ENCODE measurements at places on chromosomes 6 and 20.

DNA sequence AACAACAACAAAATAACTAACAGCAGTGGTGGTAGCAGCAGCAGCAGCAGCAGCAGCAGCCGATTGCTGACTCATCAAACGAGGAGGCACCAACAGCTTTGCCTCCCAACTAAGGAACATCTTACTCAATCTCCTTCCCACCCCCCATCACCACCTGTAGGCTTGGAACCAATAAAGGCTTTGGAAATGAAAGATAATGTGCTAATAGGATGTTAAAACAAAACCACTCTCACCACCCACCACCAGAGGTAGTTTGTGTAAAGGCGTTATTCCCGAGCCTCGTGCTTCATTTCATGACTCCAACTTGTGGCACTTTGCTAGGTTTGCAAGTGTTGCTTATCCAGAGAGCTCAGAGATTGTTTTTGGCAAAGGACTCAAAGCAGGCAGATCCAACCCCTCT, 346.5 kb downstream of the CD83 start:
- no peak for DNase-seq

DNA sequence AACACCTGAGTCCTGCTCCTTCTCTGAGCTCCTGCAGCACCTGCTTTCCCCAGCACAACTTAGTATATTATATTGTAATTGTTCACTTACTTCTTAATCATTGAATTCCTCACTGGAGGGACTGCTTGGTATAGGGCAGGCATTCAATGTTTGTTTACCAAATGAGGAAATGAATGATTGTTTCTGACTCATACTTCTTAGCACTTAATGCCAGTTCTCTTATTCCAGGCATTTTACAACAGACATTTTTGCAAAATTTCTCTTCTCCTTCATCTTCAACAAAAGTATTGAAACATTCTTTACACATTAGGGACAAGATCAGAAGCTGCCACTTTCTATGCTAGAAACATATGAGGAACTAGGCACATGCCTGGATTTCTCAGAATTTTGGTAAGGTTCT, 119.4 kb downstream of the TBX18 start:
- DNase-seq = peak; percentile 70

- no peak for DNase-seq
Measured at GRCh38 chr6:1651362-1651761, 41.6 kb downstream of the FOXC1 start.

- peak; percentile 37 for DNase-seq
Measured at GRCh38 chr20:32652739-32653526, 20.8 kb downstream of the C20orf203 start.

DNA sequence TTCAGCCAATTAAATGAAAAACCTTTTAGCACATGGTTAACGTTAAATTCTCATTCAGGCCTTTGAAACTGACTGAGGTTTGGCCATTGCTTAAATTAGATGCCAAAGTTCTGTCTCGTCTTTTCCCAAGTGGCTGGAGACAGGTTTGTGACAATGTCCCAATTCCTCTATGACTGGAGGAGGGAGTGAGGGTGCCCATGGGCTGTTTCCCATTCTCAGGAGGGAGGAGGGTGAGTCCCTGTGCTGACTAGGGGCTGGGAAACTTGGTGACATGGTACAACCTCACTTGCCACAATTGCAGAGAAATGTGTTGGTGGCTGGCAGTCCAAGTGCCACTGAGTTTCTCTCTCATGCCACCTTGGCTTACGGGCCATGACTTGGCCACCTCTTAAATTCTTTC, 63.9 kb upstream of the ENPP5 start:
- no peak for DNase-seq

DNA sequence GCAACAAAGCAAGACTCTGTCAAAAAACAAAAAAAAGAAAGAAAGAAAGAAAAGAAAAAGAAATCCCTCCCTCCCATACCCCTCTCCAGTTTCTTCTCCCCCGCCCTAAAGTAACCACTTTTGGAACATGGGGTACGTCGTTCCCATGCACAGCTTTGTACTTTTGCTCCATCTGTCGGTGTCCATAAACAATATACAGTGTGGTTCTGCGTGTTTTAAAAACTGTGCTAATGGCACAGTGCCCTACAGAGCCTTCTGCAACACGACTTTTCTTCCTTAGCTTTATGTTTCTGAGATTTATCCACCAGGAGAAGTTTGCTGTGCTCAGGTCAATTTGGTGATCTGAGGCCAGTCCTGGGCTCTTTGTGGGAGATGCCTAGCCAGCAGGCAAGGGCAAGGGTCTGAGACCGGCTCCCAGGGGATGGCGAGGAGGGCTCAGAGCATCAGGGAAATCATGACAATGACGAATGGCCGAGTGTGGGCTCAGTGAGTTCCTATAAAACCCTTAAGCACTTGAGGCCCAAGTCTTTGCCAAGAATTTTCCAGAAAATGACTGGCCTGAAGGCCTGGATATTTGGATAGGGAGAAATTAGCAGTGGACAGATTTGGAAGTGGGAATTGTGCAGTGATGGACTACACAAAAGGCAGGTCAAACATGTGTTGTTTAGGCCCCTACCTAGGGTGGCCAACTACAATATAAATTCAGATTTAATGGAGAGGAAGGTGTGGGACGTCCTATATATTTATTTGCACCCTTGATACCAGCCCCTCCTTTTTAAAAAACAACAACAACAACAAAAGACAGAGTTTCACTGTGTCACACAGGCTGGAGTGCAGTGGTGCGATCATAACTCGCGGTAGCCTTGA, 1.9 kb upstream of the BCAS4 start:
- DNase-seq = no peak

- DNase-seq = no peak
Measured at GRCh38 chr20:2713285-2713684, 20.7 kb downstream of the EBF4 start.

- no peak for DNase-seq
Measured at GRCh38 chr6:149045404-149045803, 272.1 kb upstream of the TAB2 start.

GRCh38 chr6:81553216-81553615, 199.3 kb downstream of the TENT5A start:
- no peak for DNase-seq

DNA sequence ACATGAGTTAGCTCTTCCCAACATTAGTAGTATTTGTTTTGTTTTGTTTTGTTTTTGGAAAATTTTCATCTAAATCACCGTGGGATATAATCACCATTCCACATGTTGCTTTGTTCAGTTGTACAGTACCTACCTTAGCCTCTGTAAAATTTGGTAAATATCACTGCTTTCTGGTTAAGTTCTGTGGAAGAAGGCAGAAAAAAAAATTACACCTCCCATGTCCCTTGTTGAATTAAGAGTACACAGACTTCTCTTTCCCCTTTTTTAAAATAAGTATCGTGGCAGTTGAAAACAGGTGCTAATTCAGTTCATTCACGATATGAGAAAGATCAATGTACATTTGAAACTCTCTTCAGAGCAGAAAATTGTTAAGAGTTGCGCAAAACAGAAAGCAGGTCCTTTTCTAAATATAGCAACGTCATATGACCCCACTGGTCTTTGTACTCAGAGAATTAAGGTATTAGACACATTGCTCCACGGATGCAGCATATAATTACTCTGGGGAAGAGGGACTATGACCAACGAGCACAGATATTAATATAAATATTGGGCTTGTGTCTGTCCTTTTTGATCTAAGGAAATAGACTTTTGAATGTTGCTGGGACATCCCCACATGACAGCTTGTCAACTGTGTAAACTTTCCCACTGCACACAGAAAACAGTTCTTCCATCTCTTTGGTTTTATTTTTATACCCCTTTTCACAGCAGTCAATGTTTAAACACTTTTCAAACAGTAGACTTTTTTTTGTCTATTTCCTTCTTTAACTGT, 58.6 kb upstream of the ZNF217 start:
- DNase-seq = no peak

- DNase-seq = no peak
Measured at GRCh38 chr6:78623554-78623953, 243.8 kb upstream of the IRAK1BP1 start.

- no peak for DNase-seq
Measured at GRCh38 chr6:31655349-31656237, at the start of gene APOM. APOM (plus strand) TSS chr6:31655894; CDS start chr6:31655967, 73 bp downstream.

DNA sequence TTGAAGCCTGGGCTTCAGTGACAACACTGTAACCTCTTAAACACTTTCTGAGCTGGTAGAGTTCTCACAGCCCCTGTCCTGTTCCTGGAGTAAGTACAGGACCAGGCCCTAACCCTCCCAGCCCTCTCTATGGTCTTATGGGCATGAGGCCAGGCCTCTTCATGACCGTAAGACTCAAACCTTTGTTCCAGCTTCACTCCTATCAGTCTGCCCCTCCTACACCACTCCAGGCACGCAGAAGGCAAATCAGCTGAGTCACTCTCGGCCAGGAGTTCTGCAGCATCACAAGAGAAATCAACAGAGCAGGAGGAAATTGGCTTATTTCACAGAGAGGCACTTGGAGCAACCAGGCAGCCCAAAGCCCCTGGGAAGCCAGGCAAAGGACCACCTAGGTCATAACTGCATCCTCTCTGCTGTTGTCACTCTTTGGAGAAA, 25.3 kb upstream of the CHD6 start:
- DNase-seq = no peak

GRCh38 chr6:25415701-25416100, 136.5 kb downstream of the CARMIL1 start:
- no peak for DNase-seq

DNA sequence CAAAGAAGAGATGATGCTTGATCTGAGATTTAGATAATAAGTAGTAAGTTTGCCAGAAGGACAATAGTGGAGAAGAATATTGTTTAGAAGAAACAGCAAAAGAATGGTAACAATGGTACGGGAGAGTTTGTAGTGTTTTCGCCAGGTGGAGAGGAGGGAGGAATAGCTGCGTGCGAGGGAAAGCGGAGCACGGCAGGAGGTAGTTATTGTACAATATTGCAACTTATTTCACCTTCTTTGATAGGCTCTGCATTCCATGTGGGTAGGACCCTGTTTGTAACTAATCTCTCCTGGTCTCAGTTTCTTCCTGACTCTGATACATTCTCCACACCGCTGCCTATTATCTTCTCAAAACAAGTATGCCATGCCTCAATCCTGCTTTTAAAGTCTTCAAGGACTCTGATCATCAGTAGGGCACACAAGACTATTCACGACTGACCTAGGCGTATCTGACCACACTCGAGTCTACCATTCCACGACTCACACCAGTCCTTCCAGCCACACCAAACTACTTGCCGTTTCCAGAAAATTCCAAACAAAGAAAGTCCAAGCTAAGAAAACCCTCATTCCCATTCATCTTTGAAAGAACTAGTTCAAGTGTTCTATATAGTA, 1.1 kb downstream of the PPIL4 start:
- peak; percentile 14 for DNase-seq

GRCh38 chr6:51429017-51429712, 610.5 kb downstream of the TFAP2B start:
- no peak for DNase-seq

DNA sequence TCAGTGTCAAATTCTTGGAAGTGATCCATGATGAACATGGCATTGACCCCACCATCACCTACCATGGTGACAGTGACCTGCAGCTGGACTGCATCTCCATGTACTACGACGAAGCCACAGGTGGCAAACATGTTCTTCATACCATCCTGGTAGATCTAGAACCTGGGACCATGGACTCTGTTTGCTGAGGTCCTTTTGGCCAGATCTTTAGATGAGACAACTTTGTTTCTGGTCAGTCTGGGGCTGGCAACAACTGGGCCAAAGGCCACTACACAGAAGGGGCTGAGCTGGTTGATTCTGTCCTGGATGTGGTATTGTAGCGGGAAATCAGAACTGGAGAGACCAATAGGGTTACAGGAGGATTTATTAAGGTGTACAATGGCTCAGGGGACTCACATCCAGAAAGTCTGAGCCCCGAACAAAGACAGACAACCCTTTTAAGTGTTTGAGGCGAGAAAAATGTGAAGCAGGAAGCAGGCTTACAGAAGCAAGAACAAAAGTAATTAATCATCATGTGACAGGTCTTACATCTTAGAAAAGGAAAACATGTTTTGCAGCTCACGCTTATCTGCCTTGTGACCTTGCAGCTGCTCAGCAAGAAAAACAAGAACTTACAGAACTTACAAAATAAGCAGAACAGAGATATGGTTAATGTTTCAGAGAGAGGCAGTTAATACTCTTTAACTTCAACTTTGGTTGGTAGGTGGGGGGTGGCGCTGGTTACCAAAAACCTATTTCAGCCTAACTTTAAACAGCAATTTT, 58.8 kb upstream of the MOCS1 start:
- no peak for DNase-seq

DNA sequence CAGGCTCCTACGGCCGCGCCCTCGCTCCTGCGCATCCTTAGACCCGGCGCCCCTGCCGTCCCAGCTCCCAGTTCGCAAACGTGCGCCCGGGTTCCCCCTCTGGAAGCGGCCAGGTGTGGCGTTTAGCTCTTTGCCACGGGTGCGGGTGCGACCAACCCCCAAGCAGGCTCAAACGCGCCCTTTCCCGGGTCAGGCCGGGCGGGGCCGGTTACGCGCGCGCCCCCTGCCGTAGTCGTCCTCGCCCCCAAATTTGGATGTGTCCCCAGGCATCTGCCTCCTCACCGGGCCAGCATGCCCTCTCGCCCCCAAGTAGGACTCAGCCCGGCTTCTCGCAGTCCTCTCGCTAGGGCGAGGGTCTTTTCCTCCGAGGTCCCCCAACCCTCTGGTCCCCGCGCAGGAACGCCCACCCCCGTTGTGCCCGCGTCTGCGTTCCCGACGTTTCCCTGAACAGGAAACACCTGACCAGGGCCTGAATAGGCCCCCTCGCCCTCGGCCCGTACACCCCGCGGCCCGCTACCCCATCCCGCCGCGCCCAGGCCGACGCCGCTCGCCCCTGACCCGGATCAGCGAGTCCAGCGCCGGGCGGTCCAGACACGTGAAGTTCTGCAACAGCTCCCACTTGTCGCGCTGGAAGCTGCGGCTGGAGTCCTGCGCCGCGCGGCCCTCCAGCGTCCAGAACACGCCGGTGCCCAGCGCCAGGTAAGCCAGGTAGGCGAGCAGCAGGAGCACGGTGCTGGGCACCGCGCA, 520 bp downstream of the KCNK17 start:
- no peak for DNase-seq

DNA sequence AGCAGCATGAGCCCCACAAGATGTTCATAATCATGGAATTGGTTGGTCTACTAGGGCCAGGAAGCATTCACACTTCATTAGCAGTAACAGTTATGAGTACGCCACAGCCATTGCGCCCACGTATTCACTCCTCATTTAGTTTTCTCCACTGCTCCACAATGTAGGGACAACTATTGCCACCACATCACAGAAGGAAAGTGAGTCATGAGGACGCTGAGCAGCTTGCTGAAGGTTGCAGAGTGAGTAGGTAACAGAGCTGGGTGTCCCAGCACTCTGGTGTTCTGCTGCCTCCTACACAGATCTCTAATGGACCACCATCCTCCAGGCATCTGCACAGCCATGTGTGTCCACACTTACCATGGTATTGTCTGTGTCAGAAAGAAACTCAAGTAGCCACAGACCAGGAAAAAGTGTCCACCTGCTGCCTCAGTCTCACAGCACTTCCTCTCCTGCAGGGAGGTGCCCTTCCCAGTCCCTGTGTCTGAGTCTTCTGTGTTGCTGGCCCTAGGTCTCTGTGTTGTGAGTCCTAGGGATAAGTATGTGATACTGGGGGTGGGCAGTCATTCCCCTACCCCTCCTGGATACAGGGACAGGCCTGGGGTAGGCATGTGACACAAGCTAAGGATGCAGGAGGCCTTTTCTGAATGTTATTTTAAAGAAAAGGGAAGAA, 103.9 kb downstream of the TTLL2 start:
- no peak for DNase-seq

- no peak for DNase-seq
Measured at GRCh38 chr6:15861486-15861885, 198.7 kb upstream of the DTNBP1 start.

GRCh38 chr6:101800598-101800997, 407.1 kb downstream of the GRIK2 start:
- no peak for DNase-seq
